Left lobe of liver (tissue), 2 donors: ENCODE measurements at places on chromosomes 11 and 22. TPM values are rescaled to one million over a fixed set of nuclear protein-coding genes. Genes with fewer than 3 reads are reported as not detected.
A peak's percentile ranks its signal among the peaks of the same experiment; 100 is the strongest.

Gene SCGB1D2
- total RNA-seq = not detected

Gene SELENOM
- 7.0 TPM for total RNA-seq

Gene RFPL3
- not detected for total RNA-seq

Gene RHOG
- total RNA-seq = 15.5 TPM

Gene SPINDOC
- total RNA-seq = 3.4 TPM

Gene LDHAL6A
- not detected for total RNA-seq

Gene DNAL4
- total RNA-seq = 3.3 TPM

Gene LRRN4CL
- not detected for total RNA-seq

Gene UBQLNL
- 0.23 TPM for total RNA-seq

Gene OR51B2
- total RNA-seq = not detected

DNA sequence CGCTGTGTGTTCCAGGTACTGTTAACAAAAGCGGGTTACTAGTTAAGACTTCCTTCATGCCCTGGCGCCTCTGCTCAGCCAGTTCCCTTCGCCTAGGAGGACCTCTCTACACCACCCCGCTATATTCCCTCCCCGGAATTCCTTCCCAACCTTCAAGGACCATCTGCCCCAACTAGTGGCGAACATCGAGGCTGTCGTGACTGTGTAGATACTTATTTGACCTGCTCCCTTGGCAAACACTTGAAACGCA lies 450 bp upstream of the BCL2L13 start:
- no peak for DNase-seq

DNA sequence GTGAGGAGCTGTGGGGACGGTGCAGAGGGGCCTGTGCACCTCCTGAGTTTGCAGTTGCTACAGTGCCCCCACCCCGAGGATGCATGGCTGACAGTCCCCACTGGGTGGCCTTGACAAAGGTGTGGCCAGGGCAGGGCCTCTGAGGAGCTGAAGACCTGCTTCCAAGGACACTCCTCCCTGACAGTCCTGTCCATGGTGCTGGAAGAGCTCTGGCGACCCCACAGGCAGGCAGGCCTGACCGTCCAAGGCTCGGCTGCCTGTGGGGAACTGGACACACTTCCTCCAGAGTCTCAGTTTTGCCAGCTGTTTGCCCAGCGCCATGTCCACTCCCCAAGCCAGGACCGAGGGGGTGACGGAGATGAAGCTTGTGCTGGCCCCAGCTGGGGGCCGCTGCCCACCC lies 32.7 kb downstream of the BRSK2 start:
- no peak for DNase-seq

DNA sequence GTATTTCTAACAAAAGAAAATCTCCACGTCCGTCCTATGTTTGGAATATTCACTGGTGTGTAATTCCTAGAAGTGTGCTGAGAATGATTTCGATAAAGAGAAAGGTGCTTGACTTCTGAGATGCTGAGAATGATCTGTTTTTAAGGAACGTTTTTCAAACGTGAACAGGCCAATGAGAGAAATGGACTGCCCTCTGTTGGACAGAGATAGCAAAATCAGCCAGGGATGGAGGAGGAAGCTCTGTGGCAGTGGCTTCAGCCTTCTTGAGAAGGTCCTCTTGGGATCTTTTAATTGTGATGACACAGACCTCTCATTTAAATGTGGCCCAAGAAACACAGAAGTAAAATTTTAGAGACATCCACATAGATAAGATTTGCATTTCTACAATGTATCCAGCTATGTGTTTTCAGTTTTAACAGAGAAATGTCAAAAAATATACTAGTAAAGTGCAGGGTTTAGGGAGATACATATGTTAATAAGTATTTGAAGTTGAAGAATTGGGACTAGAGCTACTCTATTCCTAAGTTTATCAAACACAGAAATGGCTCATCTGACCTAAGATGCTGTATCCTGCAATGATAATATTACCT lies 84.0 kb upstream of the RCN1 start:
- DNase-seq = no peak

- DNase-seq = no peak
These were observed 649.9 kb upstream of the LUZP2 start for GRCh38 chr11:23846902-23847422.

DNA sequence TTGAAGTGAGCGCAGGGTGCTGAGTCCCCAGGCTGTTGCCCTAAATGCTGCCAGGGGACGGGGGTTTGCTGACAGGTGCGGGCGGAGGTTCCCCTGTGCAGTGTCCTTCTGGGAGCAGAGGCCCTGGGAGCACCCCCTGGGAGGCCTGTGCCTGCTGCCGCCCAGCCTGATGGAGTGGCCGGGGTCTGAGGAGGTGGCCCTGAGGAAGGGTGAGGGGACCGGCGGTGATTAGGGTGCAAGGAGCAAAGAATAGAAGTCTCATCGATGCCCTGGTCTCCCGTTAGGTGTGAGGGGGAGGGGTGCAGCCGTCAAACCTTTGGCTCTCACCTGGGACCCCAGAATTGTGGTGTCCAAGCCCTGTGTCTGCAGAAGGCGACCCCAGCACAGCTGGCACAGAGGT lies 1294.7 kb downstream of the BRD1 start:
- DNase-seq = no peak

DNA sequence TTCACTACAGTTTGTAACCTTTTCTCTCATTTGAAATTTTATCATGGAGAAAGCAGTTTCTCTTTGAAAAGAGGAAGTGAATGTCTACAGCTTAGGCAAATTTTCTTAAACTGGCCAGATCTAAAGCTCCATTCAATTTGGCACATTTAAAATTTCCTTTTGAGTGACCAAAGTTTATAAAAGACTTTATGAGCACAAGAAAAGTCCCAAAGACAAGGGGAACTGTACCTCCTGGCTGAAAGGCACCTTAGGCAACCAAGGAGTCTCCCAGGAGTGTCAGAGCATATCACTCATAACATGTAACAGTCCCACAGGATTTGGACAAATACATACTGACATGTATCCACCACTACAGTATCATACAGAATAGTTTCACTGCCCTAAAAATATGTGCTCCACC lies 41.3 kb downstream of the NARS2 start:
- DNase-seq = no peak

GRCh38 chr11:119808407-119809185 lies 79.6 kb upstream of the NECTIN1 start:
- DNase-seq = no peak

GRCh38 chr22:19745155-19746101 lies 15.2 kb upstream of the TBX1 start:
- no peak for DNase-seq

GRCh38 chr11:91041626-91042025 lies 818.8 kb upstream of the CHORDC1 start:
- no peak for DNase-seq

DNA sequence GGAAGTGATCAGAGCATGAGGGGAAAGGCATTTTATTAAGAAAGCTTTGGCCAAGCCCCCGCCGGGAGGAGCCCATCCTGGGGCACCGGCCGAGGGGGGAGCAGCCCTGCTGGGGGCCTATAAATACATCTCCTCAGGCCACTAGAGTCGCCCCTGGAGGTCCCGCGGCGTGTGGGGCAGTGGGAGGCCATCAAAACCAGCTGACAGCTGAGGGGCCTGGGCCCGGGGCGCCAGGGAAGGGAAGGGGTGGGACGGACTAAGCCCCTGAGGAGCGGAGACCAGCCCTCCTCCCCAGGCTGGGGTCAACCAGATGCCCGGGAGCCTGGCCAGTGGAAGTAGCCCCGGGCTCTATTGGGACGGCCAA lies 13.1 kb downstream of the SCARF2 start:
- no peak for DNase-seq

- DNase-seq = peak; percentile 83
These were observed 1.7 kb downstream of the TOM1 start for GRCh38 chr22:35301372-35301874.

GRCh38 chr11:83827940-83828554 lies 541.9 kb upstream of the CCDC90B start:
- no peak for DNase-seq

DNA sequence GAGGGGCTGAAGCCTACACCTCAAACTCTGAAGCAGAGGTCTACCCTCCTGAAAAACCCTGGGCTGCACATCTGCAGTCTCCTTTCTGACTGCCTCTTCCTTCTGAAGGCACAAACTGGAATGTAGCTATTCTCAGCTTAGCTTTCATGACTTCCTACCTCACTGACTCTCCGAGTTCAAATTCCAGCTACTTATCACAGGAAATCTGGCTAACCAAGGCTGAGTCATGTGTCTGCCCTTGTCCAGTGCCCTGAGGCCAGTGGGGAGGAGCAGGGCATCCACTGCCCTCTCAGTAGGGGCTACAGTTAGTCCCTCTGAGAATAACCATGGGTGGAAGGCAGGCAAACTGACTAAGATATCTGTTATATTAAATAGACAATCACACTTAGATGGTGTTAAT lies 29.2 kb downstream of the PDGFD start:
- DNase-seq = no peak
